ENCODE measurements at places on chromosomes 16 and 17.

- DNase-seq = no peak
Observed at GRCh38 chr17:12510535-12510934, 155.2 kb upstream of the MYOCD start.

GRCh38 chr16:67942200-67942509, 1.8 kb downstream of the LCAT start:
- DNase-seq = no peak

DNA sequence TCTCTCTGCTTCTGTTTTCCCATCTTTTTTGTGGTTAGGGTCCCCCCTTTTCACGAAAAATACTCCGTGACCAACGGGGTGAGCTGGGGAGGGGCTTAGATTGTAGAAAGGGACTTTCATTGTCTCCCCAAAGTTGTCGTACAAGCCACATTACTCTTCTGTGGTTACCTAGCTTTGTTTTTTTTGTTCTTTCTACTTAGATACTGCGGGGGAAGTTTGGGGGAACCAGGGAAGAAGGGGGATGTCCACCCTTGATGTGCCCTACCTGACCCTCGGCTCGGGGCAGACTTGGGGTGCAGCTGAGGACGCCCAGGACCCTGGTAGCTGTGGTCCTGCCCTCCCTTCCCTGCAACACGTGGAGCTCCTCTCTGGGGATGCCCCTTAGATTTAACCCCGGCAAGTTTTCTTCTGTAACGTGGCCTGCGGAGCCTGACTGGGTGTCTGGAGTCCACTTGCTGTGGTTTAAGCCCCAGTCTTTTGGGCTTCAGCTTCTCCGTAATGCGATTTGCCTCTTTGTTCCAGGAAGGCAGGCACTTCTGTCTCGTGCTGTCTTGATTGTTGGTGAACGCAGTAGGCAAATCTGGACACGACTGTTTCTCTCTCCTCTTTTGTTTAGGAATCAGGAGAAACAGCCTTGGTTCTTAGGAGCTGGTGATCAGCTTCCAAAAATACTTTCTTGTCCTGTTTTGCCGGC, 892 bp downstream of the ABCC1 start:
- DNase-seq = peak; percentile 23

DNA sequence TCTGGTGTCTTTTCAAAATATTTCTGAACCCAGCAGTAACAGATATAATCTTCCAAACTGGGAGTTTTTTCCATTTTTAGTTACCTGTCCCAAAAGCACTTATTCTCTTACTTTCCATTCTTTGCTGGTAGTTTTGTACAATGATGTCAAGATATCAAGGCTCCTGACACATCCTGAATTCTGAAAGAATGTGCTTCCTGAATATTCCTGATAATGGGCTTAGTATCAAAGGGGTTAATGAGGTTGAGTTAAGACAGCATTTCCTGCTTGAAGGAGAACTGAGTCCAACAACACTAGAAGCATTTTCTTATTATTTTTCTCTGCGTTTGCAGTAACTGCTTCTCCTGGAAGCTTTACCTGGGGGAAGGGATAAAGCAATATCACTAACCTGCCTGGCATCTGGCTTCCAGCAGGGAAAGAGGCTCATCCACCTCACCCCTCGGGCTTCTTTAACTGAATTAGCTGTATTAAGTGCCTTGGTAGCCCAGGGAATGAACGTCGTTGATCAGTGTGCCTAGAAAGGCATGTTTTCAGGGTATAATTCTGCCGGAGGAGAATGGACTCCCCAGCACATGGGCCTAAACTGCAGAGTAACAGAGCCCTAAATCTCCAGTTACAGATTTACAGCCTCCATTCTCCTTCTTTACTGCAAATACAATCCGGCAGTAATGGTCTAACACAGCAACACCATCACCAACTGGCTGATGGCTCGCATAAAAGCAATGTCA, 134.4 kb downstream of the SNX11 start:
- DNase-seq = no peak

DNA sequence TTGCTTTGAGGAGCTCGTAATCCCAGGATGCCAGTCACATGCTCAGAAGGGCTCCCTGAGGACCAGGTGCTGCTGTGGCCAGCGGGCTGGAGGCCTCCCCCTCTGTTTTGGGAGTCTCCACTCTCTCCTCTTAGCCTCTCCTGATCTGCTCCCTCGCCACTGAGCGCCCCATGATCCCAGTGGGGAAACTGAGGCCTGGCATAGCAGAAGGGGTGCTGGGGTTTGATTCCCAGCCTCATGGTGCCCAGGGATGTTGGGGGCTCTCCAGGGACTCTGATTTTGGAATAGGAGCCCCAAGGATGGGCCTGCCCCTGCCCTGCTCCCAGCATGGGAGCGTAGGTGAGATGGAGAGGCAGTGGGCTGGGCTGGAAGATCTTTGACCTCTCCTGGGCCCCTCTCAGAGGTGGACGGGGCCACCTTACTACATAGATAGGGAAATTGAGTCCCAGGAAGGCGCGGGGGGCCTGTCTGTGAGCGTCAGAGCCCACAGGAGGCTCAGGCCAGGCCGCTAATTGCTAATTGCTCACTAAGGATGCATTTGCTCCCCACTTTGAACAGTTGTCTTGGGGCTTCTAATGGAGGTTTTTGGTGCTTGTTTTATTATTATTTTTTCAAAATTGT, 525 bp upstream of the ADCY7 start:
- no peak for DNase-seq

- no peak for DNase-seq
Observed at GRCh38 chr17:44672479-44673093, 16.3 kb downstream of the MEIOC start.

DNA sequence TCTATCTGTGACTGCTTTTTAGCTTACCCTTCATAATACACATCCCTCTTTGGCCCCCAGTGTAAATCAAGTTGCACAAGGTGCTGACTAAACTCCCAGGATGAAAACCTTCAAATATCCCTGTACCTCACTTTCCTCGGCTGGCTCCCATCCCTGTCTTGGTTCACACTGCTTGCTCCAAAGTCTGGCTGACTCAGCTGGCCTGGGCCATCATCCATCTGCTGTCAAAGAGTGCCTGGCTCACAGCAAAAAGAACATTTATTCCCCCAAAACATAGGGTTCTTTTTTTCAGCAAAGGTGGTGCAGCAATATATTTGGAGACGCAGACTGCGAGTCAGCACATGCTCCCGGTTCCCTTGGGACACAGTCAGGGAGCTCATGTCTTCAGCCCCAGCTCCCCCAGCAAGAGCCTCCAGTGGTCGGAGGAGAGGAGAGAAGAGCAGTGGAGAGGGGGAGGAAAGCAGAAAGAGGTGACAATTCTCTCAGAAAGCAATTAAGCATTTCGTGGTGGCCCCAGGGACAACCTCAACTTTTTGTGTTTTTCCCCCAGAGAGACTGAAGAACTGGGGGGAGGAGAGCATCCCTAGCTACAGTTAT, 26.1 kb downstream of the GPR142 start:
- DNase-seq = no peak

DNA sequence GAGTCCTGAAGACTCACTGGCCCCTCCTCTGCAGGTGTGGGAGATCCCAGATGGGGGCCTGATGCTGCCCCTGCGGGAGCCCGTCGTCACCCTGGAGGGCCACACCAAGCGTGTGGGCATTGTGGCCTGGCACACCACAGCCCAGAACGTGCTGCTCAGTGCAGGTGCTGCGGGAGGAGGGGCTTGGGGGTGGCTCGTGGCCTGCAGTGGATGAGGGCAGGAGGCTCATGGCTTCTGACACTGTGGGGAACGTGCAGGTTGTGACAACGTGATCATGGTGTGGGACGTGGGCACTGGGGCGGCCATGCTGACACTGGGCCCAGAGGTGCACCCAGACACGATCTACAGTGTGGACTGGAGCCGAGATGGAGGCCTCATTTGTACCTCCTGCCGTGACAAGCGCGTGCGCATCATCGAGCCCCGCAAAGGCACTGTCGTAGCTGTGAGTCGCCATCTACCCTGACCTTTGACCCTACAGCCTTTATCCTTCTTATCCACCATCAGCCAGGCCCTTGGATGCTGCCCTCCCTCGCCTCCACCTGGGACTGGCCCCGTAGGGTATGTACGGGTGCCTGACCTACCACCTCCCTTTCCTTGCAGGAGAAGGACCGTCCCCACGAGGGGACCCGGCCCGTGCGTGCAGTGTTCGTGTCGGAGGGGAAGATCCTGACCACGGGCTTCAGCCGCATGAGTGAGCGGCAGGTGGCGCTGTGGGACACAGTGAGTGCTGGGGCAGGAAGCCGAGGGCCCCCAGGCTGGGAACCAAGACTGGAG, 3.6 kb downstream of the CORO1A start:
- peak; percentile 85 for DNase-seq

GRCh38 chr16:86734543-86735460, 156.5 kb downstream of the FOXL1 start:
- no peak for DNase-seq

DNA sequence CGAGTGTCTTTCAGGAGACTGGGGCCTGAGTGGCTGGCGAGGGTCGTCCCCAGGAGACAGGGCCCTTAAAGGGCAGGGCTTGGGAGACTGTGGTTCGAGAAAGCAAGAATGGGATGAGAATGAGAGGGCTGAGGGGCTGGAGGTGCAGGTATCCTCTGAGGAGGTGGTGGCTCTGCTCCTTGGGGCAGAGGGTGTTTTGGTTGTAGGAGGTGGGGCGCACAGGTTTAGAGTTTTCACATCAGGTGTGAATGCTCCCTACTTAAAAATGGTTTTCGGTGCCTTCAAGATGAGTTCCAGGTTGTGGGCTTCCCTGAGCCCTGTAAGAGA, 430 bp downstream of the BCAS3 start:
- DNase-seq = no peak

- no peak for DNase-seq
Observed at GRCh38 chr17:27654136-27654535, 23.1 kb downstream of the LGALS9 start.

DNA sequence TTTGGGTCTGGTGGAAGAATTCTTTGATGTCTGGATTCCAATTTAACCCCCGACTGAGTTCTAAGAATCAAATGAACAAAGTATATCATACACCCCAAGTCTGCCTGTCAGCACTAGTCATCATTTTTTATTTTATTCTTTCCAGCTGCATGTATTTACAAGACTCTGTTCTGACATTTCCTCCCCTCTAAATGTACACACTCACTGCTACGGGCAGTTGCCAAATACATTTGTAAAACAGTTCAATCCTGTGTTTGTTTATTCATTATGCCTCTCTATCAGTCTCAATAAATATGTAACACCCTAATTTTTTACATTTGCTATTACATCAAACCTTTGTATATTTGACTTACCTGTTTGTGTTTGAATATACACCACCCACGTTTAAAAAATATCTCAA, 422.3 kb upstream of the PSMD7 start:
- DNase-seq = no peak

- no peak for DNase-seq
Observed at GRCh38 chr17:2854143-2855055, 58.2 kb downstream of the RAP1GAP2 start.

GRCh38 chr17:17377071-17377967, 74.1 kb downstream of the NT5M start:
- no peak for DNase-seq

GRCh38 chr17:9251273-9251672, 230.0 kb downstream of the NTN1 start:
- DNase-seq = no peak

DNA sequence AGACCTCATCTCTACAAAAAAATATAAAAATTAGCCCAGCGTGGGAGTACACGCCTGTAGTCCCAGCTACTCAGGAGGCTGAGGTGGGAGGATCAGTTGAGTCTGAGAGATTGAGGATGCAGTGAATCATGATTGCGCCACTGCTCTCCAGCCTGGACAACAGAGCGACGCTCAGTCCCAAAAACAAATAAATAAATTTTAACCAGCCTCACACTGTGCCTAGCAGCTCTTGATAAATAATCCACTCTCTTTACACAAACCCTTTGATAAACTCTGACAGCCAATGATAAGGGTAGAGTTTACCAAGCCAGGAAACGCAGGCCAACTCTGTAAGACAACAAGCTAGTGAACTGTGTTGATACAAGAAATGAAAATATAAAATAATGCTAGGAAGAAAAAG, 32.7 kb downstream of the LITAF start:
- no peak for DNase-seq

DNA sequence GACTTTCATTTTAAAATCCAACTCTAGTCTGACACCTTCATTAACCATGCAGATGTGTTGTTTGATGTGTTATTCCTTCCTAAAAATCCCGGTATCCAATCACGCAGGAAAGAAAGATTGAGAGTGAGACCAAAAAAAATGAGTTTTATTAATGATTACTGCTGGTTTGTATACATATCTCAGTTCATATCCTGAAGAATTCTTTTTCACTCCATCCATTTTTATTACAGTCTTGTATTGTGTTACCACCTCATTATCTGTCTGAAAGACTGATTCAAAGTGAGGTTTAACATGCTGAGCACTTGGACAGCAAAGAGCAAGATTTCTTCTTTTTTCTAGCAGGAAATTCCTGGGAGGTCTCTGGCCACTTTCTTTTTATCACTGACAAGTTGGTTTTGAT, 268.3 kb downstream of the CDH11 start:
- no peak for DNase-seq

GRCh38 chr16:13047276-13047675, 145.9 kb downstream of the SHISA9 start:
- no peak for DNase-seq

DNA sequence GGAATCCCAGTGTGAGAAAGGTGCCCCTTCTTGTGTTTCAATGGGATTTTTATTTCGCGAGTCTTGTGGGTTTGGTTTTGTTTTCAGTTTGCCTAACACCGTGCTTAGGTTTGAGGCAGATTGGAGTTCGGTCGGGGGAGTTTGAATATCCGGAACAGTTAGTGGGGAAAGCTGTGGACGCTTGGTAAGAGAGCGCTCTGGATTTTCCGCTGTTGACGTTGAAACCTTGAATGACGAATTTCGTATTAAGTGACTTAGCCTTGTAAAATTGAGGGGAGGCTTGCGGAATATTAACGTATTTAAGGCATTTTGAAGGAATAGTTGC, 567 bp downstream of the UBB start:
- DNase-seq = no peak

DNA sequence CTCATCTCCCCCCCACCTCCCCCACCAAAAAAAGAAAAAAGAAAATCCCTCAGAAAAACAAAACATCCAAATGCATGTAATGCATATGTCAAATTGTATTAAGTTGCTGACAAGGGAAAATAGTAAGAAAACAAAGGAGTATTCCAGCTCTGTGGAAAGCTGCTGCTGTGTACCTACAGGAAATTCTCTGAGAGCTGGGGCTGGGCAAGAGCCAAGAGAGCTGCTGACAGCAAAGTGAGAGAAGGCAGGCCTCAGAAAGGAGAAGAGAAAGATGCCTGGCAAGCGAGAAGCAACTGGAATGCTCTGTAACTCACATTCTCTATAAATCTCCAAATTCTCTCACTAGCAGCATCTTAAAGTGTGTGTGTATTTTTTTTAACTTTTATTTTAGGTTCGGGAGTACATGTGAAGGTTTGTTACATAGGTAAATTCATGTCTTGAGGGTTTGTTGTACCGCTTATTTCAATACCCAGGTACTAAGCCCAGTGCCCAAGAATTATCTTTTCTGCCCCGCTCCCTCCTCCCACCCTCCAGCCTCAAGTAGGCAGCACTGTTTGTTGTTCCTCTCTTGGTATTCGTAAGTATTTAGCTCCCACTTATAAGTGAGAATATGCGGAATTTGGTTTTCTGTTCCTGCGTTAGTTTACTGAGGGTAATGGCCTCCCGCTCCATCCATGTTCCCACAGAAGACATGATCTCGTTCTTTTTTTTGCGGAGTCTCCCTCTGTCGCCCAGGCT, 24.4 kb downstream of the CNTROB start:
- no peak for DNase-seq

- DNase-seq = no peak
Observed at GRCh38 chr17:33387406-33387805, 94.3 kb upstream of the ASIC2 start.

GRCh38 chr16:67407176-67407787, 9.0 kb downstream of the ZDHHC1 start:
- no peak for DNase-seq

- DNase-seq = no peak
Observed at GRCh38 chr16:12202486-12202885, 226.0 kb downstream of the SNX29 start.

GRCh38 chr17:28855336-28855679, 492 bp downstream of the ERAL1 start:
- no peak for DNase-seq
